Peyer's patch (tissue), 4 donors: ENCODE measurements at places on chromosomes 4 and X. TPM values are rescaled to one million over a fixed set of nuclear protein-coding genes. Genes with fewer than 3 reads are reported as not detected.

DNA sequence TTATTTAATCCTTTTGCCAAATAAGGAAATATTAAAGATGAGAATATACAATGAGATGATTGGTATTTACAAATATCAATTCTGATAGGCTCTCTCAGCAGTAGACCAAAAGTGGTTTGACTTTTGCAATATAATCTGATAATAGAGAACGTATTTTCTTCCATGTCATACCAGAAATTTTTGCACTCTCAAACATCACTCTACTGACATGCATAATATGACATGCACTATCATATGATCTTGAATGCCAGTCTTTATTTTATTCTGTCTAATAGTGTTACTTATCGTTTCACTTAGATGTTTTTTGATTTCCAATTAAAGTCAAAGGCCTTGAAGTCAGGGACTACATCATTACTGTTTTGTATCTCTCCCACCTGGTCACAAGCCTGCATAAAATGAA, 259.2 kb downstream of the PCDH7 start:
- no peak for DNase-seq

- DNase-seq, result no peak
Observed at GRCh38 chr4:123589301-123589700, 192.7 kb downstream of the SPRY1 start.

GRCh38 chr4:15385928-15386327, 41.9 kb upstream of the C1QTNF7 start:
- no peak for DNase-seq

DNA sequence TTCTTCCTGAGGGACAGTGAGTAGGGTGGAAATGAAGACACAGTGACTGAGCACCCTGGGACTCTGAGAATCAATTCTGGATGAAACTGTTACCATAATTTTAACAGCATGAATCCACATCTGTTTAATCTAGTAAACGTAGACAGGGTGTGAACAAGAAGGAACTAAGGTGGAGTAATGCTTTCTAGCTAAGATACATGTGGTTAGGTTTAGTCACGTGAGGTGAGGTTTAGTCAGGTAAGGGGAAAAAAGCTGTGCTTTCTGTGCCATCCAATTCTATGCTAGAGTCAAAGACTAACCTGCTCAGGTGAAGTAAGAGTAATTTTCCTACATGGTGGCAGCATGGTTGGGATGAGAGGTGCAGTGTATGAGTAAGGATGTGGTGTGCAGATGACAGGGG, 54.0 kb upstream of the C4orf54 start:
- DNase-seq, result no peak

GRCh38 chr4:8533274-8533865, 46.8 kb upstream of the GPR78 start:
- DNase-seq, result no peak

DNA sequence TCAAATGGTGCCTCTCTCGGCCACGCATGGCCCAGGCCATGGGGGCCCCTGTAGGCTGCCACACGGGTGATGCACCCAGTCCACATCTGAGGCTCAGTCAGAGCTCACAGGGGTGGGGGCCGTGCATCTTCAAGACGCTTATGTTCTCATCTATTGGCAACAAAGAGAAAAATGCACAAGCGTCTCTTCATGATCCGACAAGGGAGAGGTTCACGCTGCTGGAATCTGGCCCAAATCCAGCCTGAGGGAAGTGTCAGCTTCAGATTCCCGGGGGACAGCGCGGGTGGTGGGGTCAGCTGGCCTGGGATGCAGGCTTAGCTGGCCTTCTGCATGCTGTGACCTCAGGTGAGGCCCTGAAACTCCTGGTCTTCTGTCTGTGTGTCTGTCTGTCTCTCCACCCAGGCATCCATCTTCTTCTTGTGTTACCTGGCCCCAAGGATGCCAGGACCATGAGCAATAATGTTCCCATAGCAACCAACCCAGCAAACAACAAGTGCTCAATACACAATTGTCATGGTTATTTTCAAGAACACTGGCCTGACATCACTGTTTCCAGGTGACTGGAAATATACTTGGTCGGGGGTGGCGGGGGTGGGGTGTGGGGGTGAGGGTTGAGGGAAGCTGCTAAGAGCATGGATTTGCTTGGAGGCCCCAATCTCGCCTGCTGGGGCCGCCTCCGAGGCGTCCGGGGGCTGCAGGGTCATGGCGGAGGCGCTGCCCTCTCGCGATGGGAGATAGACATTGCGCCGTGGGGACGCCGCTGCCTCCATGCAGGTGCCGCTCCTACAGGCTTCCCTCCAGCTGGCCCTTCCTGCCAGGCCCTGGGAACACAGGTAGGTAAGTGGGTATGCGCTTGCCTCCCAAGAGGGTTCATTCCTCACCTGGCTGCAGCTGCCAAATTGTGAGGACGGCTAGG, 48.3 kb downstream of the ABLIM2 start:
- no peak for DNase-seq

GRCh38 chr4:169510617-169511016, 101.8 kb downstream of the NEK1 start:
- DNase-seq, result no peak

DNA sequence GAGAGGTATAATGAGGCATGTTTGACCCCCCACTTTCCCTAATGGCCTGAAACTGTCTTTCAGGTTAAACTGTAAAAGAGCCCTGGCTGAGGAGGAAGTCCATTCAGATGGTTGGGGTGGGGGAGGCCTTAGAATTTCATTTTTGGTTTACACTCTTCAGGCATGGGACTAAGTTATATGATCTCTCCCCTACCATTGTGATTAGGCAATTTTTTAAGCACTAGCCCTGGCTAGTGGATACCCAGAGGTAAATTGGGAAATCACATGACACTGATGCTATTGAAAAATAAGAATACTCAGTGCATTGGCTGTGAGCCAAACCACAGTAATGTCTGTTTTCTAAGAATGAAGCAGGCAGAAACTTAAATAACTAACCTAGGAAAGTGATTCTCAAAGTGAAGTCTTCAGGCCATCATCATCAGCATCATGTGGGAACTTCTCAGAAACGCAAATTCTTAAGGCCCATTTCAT, 149.7 kb downstream of the RRAGB start:
- DNase-seq, result no peak

DNA sequence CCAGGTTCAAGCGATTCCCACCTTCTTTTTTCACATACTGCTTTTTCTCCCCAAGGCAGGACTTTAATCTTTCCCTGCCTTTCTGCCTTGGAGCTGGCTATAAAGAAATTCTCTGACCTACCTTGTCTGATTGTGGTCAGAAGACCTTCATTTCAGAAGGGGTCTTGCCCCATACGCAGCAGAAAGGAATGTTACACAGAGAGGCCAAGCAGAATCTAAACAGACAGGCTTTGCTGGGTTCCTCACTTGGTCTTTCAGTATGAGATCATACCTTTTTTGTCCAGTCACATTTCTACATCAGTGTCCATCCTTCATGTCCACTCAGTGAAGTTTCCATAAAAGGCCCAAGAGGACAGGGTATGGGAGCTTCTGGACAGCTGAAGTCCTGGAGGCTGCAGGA, 108.3 kb upstream of the RBPJ start:
- DNase-seq, result no peak

GRCh38 chr4:143377611-143378099, 41.0 kb downstream of the GAB1 start:
- DNase-seq, result no peak

GRCh38 chr4:3112201-3112600, 37.7 kb downstream of the HTT start:
- DNase-seq, result no peak

- no peak for DNase-seq
Observed at GRCh38 chr4:176189891-176190795, 5.2 kb downstream of the SPATA4 start.

DNA sequence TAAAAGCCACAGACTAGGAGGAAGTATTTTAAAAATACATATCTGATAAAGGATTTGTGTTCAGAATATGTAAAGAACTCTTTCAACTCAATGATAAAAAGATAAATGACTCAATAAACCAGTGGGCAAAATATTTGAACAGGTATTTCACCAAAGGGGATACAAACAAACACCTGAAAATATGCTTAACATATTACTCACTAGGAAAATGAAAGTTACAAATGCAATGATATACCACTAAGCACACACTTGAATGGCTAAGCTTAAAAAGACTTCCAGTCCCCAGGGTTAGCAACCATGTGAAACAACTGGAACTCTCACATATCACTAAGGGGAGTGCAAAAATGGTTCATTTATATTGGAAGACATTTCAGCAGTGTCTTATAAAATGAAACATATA, 131.6 kb downstream of the SLIT2 start:
- no peak for DNase-seq

GRCh38 chrX:14963447-14964236, 90.4 kb downstream of the MOSPD2 start:
- no peak for DNase-seq

DNA sequence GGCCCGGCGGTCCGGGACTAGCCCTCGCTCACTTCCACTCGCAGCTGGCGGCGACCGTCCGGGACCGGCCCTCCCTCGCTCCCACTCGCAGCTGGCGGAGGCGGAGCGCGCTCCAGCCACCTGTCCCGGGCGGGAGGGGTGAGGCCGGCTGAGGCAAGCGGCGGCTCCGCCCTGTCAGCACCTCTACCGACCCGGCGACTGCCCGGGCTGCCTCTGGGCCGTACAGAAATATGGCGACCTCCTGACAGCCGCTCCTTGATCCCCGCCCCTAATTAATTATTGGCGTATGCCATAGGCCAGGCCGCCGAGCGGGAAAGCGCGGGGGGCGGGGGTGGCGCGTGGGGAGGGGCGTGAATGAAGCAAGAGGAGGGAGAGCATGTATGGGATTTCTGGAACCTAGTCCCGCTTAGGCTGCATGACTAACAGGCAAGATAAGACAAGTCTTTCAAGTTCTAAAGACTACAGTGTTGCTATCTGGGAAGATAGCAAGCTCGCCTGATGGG, at the start of gene MORC4:
Gene MORC4 (minus strand): TSS at position 200 of the 503 bp plus-strand sequence. CDS start 243 bp downstream, outside the sequence.
- DNase-seq, result peak; percentile 61

- no peak for DNase-seq
Observed at GRCh38 chr4:158895797-158896576, 127.2 kb downstream of the FNIP2 start.

GRCh38 chr4:12359420-12359819, 930.7 kb upstream of the HS3ST1 start:
- no peak for DNase-seq

GRCh38 chr4:123593655-123594054, 197.1 kb downstream of the SPRY1 start:
- DNase-seq, result no peak

- DNase-seq, result no peak
Observed at GRCh38 chr4:156983366-156983765, 11.8 kb upstream of the PDGFC start.

GRCh38 chr4:188023682-188024081, 28.1 kb downstream of the ZFP42 start:
- no peak for DNase-seq

DNA sequence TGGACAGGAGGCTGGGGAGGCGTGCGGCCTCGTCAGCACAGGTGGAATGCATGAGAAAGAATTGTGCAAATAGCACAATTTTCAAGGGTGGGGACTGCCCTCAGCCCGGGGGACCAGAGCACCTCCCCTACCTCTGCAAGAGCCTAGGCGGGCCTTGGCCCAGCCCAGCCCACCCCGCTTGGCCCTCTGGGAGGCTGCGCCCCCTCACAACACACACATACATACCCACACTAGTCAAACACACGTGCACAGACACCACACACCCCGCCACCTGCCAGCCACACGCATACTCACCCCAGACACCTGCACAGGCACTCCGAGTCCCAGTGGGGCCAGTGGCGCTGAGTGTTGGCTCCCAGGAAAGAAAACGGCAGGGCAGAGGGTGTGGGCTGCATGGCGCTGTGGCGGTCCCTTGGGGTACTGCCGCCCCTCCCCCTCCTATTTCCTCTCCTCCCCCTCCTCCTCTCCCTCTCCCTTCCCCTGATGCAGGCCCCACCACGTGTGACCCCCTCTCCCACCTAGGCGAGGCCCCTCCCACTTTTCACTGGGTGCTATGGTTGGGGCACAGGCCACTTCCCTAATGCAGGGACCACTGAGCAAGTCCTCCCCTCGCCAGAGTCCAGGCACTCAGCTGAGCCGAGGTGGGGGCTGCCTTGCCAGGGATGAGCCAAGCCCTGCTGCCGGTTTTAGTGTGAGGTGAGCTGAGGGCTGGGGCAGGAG, 84.5 kb downstream of the FAM53A start:
- DNase-seq, result no peak

GRCh38 chr4:177494791-177495190, 52.6 kb upstream of the AGA start:
- no peak for DNase-seq

GRCh38 chr4:23130845-23131244, 438.1 kb downstream of the GBA3 start:
- DNase-seq, result no peak

The CT45A2 gene
- not detected for total RNA-seq

The SLC2A9 gene
- 23.8 TPM for total RNA-seq

The ZNF157 gene
- total RNA-seq, result not detected

The ASMT gene
- 12.4 TPM for total RNA-seq

The MAGEA12 gene
- not detected for total RNA-seq

The TBC1D8B gene
- 14.9 TPM for total RNA-seq

The MAGEA9B gene
- total RNA-seq, result not detected

The CHRNA9 gene
- not detected for total RNA-seq

The RBM46 gene
- total RNA-seq, result not detected

The CSAG3 gene
- total RNA-seq, result not detected

The MAGEE2 gene
- total RNA-seq, result not detected
